ENCODE measurements at places on chromosomes 4 and X. TPM values are rescaled to one million over a fixed set of nuclear protein-coding genes. Genes with fewer than 3 reads are reported as not detected.

Gene POF1B
- 45.3 TPM for total RNA-seq

Gene AWAT2
- 2.5 TPM for total RNA-seq

DNA sequence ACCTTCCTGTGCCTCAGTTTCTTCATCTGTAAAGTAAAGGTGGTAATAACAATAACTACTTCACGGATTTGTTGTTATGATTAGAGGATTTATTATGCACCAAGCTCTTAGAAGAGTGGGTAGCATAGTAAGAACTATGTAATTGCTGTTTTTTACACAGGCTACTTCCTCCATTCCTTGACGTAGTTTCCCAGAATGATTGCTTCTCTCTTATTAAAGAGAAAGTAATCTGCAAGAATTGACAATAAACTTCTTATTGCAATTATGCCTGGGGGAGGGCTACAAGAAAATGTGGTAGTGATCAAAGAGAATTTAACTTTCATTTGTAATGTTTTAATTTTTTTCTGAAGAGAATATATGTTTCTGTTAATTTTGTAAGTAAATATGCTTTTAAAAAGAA lies 238.7 kb downstream of the GASK1B start:
- DNase-seq: no peak

DNA sequence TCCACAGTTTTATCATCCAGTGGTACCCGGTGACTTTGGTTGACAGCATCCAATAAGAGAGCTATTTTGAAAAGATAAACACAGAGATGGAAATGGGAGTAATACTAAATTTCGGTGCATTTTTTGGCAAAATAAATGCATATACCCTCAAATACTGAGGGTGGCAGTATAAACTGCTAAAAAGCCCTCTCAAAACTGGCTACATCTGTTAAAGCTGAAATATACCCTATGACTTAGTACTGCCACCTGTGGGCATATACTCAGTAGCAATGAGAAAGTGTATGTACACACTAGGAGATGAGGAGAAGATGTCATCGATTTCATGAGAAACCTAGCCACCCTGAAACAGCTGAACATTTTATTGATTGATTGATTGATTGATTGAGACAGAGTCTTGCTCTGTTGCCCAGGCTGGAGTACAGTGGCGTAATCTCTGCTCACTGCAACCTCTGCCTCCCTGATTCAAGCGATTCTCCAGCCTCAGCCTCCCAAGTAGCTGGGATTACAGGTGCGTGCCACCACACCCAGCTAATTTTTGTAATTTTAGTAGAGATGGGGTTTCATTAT lies 12.2 kb upstream of the TMEM128 start:
- DNase-seq: no peak

DNA sequence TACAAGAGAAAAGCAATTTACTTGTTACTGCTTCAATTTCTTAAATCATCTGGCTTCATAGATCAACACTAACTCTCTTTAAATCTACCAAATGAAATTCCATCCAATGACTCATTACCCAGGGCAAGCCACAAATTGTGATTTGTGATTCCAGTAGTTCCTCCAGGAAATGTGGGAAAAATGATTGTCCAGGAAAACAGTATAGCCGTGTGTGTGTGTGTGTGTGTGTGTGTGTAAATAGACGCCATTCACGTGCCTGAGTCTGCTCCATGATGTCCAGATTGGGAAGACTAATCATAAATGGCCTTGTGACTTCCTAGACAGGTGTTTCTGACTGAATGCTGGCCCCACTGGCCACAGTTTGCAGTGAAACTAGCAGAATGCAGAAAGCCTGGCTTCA lies 121.3 kb downstream of the HS6ST2 start:
- no peak for DNase-seq

- DNase-seq: no peak
These were observed 466.7 kb downstream of the NKX6-1 start for GRCh38 chr4:84032372-84032771.

GRCh38 chrX:129983575-129984110 lies 1.2 kb downstream of the BCORL1 start:
- DNase-seq: no peak

DNA sequence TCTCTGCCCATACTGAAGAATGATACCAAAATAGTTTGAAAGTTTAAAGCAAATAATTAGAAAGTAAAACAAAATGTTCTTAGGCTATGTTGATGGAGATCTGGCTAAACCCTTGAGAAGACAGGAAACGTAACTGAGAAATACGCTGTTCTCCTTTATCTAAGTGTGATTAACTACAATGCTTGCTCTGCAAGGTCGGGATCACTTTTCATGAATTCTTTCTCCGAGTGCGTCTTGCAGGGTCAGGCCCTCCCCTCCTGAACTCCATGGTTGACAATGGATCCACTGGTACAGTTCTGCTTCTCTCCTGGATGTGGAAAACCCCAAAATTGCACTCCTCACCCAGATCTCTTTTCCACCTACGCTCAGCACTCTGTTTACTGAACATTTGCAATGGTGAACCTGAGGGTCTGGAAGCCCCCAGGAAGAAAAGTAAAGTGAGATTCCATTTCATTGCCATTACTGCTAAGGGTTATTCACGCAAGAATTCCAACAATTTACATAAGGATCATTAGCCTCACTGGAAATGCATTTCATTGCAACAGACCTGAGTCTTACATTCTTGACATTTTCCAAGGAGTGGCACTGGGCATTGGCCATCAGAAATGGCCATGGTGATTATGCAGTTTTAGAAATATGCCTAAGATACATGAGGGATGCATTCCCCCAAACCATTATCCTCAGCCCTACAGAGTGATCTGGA lies 24.6 kb upstream of the WWC2 start:
- no peak for DNase-seq

DNA sequence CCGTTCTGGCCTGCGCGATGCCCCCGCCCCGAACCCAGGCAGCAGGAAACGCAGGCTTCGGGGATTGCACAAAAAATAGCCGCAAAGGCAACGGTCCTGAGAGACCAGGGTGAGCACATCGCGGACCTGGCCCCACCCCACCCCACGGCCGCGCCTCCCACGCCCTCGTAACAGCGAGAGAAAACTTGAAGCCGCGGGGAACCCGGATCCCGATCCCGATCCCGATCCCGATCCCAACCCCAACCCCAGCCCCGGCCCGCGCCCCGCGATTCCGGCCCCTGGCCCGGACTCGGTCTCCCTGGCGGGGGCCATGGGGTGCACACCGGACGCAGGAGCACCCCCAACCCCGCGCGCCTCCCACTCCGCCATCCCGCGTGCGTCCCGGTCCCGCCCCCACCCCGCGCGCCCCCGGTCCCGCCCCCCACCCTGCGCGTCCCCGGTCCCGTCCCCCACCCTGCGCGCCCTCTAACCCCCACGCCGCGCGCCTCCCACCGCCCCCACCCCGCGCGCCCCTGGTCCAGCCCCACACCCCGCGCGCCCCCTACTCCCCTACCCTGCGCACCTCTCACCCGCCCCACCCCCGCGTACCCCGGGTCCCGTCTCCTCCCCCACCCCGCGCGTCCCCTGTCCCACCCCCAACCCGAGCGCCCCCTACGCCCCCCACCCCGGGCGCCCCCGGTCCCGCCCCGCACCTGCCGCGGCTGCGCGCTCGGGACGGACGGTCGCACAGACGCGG lies 29.0 kb downstream of the NOP14 start:
- no peak for DNase-seq

DNA sequence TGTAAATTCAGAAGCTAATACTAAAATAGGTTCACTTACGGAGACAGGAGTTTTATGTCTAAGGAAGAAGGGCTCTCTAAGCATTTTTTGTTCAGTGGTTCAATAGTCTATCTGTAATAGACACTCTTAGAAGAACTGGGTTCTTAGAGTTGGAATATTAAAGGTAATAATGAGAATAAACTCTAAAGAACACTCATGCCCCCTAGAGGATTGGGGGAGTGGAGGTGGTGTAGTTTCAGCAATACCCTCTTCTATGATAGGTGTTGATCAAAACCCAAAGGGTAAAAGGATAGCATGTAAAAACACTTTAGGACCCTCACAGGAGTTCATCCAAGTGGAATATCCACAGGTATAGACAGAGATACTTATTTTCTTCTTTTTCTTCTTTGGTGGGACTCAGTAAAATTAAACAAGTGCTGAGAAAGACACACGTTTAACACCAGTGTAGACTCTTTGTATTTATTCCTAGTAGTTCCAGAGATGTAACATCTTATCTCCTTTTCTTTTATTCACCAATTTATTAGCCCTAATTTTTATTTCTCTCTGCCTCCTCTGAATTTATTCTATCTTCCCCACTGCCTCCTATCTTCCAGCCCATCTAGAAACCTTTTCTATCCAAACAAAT lies 25.7 kb upstream of the MND1 start:
- peak; percentile 20 for DNase-seq

- no peak for DNase-seq
These were observed 89.1 kb downstream of the RELL1 start for GRCh38 chr4:37597034-37597433.

Gene TNMD
- 19.6 TPM for total RNA-seq

DNA sequence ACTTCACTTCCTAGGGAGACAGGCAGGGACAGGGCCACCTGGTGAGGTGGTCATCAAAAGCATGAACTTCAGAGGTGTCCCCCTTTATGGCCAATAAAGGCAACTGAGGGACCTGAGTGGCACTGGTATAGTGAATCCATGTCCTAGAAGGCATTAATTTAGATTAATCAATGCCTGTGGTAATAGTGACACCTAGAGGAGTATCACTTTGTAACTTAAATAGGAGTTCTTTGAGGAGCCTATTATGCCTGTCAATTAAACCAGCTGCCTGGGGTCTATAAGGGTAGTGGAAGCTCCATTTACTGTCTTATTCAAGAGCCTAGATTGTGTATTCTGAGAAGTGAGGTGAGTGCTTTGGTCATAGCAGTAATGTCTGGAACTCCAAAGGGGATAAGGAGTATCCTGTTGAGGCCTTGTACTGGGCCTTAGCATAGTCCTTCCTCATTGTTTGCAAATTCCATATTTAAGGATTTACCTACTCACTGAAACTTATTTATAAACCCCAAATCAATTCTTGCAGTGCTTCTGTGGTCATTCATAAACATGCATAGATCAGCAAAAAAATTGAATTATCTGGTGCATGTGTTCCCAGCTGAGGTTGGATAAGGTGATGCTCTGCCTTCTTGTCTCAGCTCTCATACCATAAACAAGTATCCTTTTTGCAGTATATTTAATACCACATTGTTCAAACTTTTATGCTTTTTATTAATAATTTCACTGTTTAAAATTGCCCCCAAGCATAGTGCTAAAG lies 213.8 kb upstream of the RADX start:
- no peak for DNase-seq

GRCh38 chrX:103932133-103932532 lies 30.3 kb upstream of the TMSB15B start:
- DNase-seq: no peak

Gene FBXL5
- 104 TPM for total RNA-seq

Gene S100P
- 26.0 TPM for total RNA-seq

Gene TMPRSS11B
- total RNA-seq: not detected

Measured in skin of body (tissue), 3 donors.